ENCODE measurements at places on chromosomes 6 and 20.

GRCh38 chr20:28562510-28562898 is 2695.0 kb upstream of the DEFB115 start:
- no peak for DNase-seq

DNA sequence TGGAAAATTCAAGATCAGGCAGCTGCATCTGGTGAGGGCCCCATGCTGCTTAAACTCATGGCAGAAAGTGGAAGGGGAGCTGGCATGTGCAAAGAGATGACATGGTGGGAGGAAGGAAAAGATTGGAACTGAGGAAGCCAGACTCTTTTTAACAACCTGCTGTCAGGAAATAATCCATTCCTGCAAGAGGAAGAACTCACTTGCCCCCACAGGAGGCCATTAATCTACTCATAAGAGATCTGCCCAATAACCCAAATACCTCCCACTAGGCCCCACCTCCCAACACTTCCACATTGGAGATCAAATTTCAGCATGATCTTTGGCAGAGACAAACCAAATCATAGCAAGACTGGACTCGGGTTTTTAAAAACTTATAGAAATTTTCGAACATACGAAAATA is 200.5 kb upstream of the KCNQ5 start:
- no peak for DNase-seq

DNA sequence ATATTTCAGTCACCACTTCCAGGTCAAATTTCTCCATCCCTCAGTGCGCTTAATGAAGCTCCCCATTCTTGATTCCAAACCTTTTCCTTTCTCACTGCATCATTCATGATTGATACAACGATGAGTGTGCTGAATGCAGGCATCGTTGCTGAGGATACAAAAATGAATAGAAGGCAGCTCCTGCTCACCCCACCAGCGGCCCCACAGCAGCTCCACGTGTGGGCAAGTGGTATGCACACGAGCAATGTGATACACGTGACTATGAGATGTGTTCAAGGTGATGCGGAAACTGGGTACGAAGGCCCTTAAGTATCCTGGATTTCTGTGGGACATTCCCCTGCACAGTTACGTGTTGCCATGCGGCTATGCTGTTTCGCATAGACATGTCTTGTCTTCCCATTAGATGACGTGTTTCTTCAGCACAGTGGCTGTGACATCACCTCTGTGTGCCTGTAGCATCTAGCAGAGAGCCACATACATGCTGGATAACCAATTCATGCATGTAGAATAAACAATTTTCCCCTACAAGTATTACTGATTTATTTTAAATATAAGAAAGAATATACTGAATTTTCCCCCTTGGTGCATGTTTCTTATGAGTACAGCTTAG is 260.5 kb upstream of the AGPAT4 start:
- DNase-seq: no peak

DNA sequence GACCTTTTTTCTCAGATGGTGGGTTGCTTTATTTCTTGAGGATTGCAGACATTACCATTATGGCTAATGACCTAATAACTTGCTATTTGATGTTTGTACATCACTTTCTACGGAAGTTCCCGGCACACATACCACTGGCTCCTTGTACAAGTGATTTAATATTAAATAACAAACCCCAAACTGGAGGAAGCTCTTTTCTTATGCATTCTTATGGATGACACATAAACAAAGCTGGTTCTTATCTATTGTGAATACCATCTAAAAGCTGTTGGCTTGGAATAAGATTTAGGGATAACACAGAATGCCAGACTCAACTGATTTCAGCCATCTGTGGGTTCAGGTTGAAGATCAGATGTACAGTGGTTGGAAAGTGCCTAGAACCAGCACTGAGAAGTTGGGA is 272.6 kb downstream of the TSHZ2 start:
- no peak for DNase-seq

GRCh38 chr6:56499095-56499494 is 143.6 kb downstream of the DST start:
- DNase-seq: no peak

DNA sequence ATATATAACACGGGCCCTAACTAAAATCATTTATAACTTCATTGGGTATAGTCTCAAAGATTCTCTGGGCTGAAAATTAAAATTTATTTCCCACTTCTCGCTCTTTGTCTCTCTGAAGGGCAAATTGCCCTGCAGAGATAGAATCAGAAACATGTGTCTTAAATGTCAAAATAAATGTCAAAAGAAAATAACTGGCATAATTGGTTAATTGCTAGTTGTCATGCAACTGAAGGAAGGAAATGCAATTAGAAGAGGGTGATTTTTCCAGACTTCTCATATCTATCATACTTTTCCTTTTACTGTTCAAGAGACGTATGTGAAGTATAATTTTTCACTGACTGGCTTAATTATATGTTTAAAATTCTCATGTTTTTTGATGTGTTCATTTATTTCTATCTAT is 80.3 kb upstream of the HMGCLL1 start:
- no peak for DNase-seq

GRCh38 chr20:32991792-32992641 is 12.2 kb downstream of the SUN5 start:
- DNase-seq: no peak

- no peak for DNase-seq
These were observed 6.1 kb downstream of the MRS2 start for GRCh38 chr6:24408719-24409410.

GRCh38 chr6:64727075-64727474 is 980.0 kb downstream of the EYS start:
- DNase-seq: no peak

DNA sequence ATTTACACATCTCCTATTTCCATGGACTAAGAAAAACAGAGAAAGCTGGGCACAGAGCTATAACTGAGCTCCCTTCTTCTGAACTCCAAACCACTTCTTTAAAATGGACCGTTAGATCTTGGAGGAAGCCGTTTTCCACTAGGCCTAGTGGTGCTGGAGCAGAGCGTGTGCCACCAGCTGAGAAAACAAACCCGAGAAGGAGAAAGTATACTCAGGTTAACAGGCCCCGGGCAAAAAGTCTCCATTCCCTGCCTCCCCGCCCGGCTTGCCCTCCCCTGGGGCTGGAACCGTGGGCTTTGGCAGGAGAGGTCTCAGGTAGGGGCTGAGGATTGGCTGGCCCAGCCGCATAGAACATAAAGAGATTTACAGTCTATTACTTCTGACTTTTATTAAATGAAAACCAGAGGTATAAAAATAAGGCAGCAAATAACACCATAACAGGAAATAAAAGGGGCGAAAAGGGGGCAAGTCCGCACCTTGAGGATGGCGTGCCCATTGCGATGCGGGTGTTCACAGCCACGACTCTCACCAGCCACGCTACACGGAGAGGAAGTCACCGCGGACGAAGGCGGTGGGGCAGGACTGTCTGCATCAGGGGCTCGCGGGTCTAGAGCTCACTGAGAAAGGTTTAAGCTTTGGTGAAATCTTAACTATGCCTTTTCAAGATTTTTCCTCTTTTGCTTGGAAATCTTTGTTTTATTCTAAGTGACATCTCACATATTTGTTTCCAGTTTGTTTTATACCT is 191.2 kb upstream of the GMDS start:
- no peak for DNase-seq

DNA sequence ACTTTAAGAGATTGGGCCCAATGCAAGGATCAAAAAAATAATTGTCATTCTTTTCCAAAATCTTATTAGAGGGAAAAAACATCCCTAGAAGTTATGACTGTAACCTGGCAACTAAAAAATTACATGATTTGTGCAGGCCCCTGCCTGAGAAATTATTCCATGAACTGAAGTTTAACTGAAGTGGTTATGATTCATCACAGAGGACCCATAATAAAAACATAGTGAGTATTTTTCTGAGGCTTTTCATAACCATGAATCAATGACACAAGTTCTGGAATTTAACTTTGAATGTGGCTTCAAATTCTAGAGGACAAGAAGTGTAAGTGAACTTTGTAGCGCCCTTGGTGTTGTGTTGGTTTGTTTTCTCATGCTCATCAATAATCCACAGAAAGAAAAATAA is 31.1 kb upstream of the CARMIL1 start:
- no peak for DNase-seq

DNA sequence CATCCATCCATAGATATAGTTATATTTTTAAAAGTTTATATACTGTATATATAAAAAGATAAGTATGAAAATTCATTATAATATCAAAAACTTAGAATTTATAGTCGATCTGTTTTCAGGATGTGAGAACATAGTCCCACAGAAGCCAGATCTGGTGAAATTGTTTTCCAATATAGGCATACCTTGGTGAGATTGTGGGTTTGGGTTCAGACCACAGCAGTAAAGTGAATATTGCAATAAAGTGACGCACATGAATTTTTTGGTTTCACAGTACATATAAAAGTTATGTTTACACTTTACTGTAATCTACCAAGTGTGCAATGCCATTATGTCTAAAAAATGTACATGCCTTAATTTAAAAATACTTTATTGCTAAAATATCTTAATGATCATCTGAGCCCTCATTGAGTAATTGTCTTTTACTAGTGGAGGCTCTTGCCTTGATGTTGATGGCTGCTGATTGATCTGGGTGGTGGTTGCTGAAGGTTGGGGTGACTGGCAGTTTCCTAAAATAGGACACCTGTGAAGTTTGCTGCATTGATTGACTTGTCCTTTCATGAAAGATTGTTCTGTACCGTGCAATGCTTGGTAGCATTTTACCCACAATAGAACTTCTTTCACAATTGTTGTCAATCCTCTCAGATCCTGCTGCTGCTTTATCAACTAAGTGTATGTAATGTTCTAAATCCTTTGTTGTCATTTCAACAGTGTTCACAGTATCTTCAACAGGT is 29.8 kb downstream of the AIG1 start:
- DNase-seq: no peak

DNA sequence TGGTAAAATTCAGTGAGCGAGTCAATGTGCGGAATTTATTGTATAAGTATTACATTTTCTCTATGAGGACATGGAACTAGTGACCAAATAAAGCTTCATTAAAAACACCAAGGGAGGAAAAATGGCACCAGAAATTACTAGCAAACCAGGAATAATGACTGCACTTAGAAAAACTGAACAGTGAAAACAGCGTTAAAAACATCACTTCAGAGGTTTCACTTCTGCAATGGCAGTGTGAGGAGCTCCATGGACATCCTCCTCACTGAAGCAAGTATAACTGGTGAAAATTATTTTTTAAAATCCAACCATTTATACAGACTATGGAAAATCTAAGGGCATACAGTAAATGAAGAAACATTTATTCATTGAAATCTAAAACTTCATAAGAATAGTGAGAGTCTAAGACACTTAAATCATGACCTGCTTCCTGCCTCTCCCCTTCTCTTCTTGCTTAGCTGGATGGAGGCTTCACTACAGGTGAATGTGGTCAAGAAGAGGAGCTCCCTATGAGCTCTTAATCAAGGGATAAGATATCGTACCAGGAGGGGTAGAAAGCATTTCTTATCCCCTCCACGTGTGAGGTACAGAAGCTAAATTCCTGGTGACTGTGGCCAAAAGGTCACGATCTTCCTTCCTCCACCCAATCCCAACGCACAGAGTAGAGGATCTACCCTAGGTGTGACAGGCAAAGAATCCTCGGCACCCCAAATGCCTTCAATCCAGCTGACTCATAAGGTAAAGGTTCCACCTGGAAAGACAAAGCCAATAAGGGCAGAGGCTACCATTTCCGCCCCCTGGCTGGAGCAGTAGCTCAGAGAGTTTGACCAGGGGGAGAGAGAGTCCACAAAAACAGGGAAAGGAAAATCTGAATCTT is 12.3 kb upstream of the ASF1A start:
- no peak for DNase-seq

GRCh38 chr6:35603326-35604202 is 85.2 kb downstream of the FKBP5 start:
- DNase-seq: no peak
